ENCODE measurements at places on chromosomes 7 and 10. TPM values are rescaled to one million over a fixed set of nuclear protein-coding genes. Genes with fewer than 3 reads are reported as not detected.

UPK3BL2 gene
- 4.7 TPM for total RNA-seq

ARMC10 gene
- total RNA-seq = 52.8 TPM

NODAL gene
- total RNA-seq = 0.37 TPM

CYP3A4 gene
- total RNA-seq = not detected

FAM25C gene
- not detected for total RNA-seq

CYP2C19 gene
- not detected for total RNA-seq

DGKI gene
- total RNA-seq = 21.6 TPM

DMBT1 gene
- 1.1 TPM for total RNA-seq

SFTPA2 gene
- total RNA-seq = not detected

AEBP1 gene
- total RNA-seq = not detected

SORCS1 gene
- total RNA-seq = 0.40 TPM

HOXA4 gene
- 1.3 TPM for total RNA-seq

PTF1A gene
- not detected for total RNA-seq

SPDYE17 gene
- not detected for total RNA-seq

GLCCI1 gene
- 1.6 TPM for total RNA-seq

ZNF3 gene
- 24.2 TPM for total RNA-seq

GNA12 gene
- total RNA-seq = 10.1 TPM

GPC2 gene
- total RNA-seq = not detected

TWIST1 gene
- total RNA-seq = 19.1 TPM

ARHGEF35 gene
- total RNA-seq = not detected

DPP6 gene
- total RNA-seq = not detected

AKR1C4 gene
- not detected for total RNA-seq

SRRM3 gene
- 1.4 TPM for total RNA-seq

PRPS1L1 gene
- not detected for total RNA-seq

ASL gene
- total RNA-seq = 49.7 TPM

MRC1 gene
- total RNA-seq = 0.03 TPM

DIP2C gene
- 3.2 TPM for total RNA-seq

OR13A1 gene
- total RNA-seq = not detected

NCF1 gene
- not detected for total RNA-seq

AQP1 gene
- not detected for total RNA-seq

CC2D2B gene
- total RNA-seq = not detected

UNCX gene
- total RNA-seq = not detected

NEUROD6 gene
- total RNA-seq = not detected

All from HT1080 (cell line).